ENCODE measurements at places on chromosomes 12 and 14.

DNA sequence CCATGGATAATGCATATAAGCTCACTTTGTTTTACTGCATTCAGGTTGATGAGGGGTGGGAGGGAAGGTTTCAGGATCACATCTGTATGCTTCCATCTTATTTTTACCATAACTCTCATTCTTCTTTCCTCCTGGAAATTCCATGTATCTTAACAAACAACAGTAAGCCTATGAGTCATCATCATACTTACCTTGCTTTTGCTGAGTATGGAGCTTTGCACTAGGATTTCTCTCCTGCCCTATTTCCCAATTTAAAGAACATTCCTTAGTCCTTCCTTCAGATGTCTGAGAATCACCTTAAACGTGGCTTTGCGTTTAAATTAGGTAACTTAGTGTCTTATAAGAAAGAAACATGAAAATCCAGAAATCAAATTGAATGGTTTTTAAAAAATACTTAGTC is 1.6 kb upstream of the CLEC14A start:
- no peak for DNase-seq

DNA sequence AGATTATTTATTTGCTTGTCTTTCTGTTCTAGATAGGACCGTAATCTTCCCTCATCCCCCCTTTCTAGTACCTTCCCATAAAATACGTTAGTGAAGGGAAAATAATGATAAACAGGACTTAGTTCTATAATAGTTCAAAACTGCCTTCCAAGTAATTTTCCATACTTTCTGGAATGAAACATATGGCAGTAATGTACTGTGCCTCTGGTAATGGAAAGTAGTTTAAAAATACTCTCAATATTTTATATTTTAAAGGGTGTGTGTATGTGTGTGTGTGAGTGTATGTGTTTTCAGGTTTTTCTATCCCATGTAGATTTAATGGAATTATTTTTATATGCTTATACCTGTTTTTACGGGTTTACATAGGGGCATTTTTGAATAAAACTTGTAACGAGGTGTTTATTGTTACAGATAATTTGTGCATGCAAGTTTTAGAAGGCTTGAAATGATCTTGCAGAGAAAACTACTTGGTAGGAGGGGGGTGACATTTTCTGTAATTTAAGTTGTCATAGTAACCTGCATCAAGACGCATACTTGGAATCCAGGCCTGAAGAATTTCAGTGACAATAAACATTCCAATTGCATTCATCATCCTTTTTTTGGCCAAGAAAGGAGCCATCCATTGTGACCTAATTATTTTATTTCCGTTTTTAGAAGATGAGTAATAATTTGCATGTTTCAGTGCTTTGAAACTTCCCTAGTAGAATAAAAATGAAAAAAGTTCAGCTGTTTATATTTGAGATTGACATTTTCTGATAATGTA is 38.9 kb downstream of the RASSF8 start:
- DNase-seq = no peak

DNA sequence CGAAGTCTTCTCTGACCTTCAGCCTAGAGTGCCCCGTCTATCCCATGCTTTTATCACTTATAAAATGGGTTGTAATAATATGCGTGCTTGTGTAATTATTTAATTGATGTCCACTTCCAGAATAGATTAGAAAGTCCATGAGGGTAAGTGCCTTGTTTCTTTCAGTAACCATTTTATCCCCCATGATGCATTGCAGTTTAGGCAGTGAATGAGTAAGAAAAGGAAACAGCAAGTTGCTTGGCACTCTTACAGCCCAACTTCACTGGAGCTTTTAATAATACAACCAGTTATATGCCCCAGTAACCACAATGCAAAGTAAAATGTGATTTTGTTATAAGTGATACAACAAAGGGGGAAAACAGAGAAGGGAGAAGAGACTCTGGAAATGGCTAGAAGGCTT is 287.3 kb downstream of the MED13L start:
- no peak for DNase-seq

GRCh38 chr12:3041558-3042164 is 35.5 kb upstream of the TSPAN9 start:
- DNase-seq = no peak

- no peak for DNase-seq
Measured at GRCh38 chr14:22870811-22871223, 723 bp upstream of the LRP10 start.

DNA sequence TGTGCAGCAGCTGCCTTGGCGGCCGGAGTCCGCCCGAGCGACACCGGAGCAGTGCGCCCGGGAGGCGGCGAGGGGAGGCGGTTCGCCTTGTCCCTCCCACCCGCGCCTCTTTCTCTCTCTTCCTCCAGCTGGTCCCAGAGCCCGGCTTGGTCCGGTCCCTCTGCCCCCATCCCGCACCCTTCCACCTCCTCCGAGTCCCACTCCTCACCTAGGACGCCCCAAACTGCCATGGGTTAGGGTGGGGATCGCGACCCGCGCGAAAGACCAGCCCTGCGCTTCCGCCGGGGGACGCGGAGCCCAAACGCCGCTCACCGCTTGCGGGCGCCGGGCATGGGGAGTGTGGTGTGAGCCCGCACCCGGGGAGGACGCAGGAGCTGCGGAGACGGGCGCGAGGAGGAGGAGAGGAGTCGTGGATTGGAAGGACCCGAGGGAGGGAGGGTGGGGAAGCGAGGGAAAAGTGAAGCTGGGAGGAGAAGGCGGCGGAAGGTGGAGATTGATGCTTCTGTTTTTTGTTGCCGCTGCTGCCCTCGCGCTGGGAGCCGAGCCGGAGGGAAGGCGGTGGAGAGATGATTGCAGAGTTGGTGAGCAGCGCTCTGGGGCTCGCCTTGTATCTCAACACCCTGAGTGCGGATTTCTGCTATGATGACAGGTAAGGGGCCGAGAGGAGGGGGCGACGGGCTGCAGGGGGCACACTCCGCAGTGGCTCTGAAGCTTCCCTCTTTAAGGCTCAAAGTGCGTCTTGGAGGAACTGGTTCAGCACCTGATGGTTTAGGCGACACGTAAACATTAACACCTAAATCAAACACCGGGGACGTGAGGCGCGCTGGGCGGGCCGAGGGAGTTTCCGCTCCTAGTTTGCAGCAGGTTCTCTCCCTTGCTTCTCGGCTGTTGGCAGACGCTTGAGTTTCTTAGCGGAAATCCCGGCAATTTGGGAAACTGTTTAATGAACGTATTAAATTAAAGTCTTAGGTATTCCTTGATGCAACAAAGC is 610 bp downstream of the TMTC2 start:
- no peak for DNase-seq

GRCh38 chr12:96912261-96912660 is 5.2 kb downstream of the NEDD1 start:
- no peak for DNase-seq

Data from activated CD8-positive, alpha-beta memory T cell treated with anti-CD3 and anti-CD28 coated beads for 1 hour (primary cell).